Stimulated activated CD8-positive, alpha-beta memory T cell treated with anti-CD3 and anti-CD28 coated beads, Interleukin-7, amount 100 ng/mL, for 24 hours (primary cell): ENCODE measurements at places on chromosomes 1 and 21.
A peak's percentile ranks its signal among the peaks of the same experiment; 100 is the strongest.

- DNase-seq, result no peak
These were observed at the start of gene DDAH1 for GRCh38 chr1:85465099-85465785. DDAH1 (minus strand) TSS chr1:85465159; CDS start chr1:85465045, 114 bp downstream.

DNA sequence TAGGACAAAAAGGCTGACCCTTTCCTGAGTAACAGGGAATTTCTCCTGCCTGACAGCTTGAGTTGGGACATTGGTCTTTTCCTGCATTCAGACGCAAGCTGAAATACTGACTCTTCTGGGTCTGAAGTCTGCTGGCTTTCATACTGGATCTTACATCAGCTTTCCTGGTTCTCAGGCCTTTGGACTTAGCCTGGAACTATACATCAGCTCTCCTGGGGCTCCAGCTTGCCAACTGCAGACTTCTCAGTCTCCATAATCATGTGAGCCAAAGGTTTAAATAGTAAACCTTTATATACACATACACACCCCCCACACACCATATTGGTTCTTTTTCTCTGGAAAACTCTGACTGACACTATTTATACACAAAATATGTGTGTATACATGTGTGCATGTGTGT lies 59.0 kb upstream of the KCND3 start:
- no peak for DNase-seq

- DNase-seq, result no peak
These were observed 1.0 kb upstream of the EXO1 start for GRCh38 chr1:241846862-241847539.

GRCh38 chr1:169867012-169867675 lies 26.6 kb downstream of the SCYL3 start:
- no peak for DNase-seq

GRCh38 chr1:68571454-68572235 lies 74.8 kb upstream of the DEPDC1 start:
- DNase-seq, result no peak

- DNase-seq, result peak; percentile 21
These were observed at the start of gene AGMAT for GRCh38 chr1:15584489-15585363. AGMAT (minus strand) TSS chr1:15585051; CDS start chr1:15584967, 84 bp downstream.

- DNase-seq, result no peak
These were observed 14.3 kb downstream of the ADARB1 start for GRCh38 chr21:45088729-45089128.

DNA sequence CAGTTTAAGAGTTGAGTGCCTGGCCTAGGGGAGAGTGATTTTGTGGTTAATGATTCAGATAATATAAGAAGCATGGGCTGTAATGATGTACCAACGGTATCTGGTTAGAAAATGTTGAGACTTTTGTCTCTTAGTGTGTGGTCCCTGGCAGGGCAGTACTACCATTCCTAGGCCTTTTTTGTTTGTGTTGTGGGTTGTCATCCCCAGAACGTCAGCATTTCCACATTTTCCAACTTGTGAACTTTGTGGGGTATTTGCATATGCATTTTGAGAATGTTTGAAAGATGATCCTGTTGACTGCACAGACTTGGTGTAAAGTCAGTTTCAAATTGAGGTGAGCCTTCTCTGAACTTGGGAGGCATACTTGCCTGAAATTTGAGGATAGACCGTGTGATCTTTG lies 11.4 kb downstream of the NEK7 start:
- no peak for DNase-seq

GRCh38 chr1:2250721-2251281 lies 22.7 kb downstream of the SKI start:
- DNase-seq, result no peak

DNA sequence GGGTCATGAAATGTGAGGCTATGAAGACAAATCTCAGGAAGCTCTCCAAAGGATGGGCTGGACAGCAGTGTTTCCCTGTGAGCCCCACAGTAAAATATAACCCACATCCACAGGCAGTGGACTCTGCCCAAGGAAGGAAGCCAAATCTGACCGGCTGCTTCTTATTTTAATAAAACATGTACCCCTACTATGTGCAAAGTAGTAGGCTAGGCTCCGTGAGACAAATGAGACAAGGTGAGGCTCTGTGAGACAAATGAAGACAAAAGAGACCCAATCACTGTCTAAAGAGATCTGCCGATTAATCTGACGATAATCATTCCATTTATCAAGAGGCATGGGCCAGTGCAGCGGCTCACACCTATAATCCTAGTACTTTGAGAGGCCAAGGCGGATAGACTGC lies 2.1 kb downstream of the ASAP3 start:
- DNase-seq, result no peak

DNA sequence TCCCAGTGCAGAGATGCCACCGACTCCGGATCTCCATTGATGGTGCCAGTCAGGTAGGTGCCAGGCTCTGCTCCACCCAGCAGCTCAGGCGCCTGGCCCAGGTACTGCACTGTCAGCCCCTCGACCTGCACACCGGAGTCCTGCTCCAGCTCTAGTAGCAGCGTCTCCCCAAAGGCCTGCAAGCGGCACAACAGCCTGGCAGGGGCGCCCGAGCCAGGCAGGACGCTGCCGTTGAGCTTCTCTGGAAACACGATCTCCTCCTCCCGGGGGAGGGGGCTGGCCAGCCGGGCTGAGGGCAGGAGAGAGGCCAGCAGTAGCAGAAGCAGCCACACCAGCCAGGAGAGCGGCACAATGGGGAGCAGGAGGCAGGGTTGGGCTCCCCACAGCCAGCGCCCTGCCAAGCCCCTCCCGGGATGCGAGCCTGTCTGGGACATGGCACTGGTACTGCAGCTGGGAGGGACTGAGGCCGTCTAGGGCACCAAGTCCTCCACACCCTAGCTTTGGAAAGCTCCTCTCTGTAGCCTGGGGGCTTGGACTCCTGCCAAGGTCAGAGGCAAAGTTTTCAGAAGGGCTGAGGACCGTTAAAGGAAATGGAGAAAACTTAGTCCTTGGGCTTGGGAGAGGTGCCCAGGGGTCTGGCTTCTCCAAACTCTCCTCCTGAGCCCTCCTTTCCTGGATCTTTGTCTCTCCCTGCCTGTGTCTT lies 509 bp downstream of the ADAMTS4 start:
- DNase-seq, result no peak

DNA sequence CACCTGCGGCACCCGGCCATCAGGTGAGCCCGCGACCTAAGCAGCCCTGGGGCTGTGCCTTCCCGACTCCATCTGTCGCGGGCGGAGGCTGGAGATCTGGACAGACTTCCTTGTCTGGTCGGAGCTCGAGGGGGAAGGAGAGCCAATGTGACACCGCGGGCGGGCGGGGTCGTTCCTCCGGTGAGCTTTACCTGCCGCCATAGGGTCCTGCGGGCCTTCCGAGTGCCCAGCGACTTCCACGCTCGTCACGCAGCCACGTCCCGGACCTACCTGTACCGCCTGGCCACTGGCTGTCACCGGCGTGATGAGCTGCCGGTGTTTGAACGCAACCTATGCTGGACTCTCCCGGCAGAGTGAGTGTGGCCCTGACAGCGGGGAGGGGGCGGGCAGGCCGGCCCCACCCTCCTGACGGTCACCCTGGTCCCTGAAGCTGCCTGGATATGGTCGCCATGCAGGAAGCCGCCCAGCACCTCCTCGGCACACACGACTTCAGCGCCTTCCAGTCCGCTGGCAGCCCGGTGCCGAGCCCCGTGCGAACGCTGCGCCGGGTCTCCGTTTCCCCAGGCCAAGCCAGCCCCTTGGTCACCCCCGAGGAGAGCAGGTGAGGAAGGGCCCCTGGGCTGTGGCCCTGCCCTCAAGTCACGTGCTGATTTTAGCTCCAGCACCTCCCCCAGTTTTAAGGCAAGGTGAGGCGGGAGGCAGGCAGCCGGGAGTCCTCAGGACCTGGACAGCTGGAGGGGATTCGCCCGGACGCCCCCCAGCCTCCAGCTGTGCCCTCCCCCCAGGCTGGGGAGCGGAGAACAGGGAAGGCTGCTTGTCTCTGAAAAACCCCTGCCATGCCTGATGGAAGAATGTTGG lies 1.1 kb downstream of the PUSL1 start:
- DNase-seq, result no peak

DNA sequence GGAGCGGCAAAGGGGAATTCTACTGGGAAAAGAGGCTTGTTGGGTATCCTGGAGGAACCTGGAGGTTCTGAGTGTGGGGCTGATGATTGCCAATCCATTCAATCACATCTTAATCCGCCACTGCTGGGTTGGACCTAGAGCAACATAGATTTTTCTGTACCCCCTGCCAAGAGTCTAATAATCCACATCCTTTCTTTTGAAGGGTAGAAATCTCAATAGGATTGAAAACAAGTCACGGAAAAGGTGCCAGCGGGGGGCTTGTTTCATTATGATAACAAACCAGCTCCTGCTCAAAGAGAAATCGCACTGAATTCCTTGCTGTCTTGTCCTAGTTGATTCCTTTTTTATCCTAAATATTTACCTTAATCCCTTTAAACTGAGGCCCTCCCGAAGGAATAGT lies 528.5 kb downstream of the ADGRL2 start:
- DNase-seq, result no peak

DNA sequence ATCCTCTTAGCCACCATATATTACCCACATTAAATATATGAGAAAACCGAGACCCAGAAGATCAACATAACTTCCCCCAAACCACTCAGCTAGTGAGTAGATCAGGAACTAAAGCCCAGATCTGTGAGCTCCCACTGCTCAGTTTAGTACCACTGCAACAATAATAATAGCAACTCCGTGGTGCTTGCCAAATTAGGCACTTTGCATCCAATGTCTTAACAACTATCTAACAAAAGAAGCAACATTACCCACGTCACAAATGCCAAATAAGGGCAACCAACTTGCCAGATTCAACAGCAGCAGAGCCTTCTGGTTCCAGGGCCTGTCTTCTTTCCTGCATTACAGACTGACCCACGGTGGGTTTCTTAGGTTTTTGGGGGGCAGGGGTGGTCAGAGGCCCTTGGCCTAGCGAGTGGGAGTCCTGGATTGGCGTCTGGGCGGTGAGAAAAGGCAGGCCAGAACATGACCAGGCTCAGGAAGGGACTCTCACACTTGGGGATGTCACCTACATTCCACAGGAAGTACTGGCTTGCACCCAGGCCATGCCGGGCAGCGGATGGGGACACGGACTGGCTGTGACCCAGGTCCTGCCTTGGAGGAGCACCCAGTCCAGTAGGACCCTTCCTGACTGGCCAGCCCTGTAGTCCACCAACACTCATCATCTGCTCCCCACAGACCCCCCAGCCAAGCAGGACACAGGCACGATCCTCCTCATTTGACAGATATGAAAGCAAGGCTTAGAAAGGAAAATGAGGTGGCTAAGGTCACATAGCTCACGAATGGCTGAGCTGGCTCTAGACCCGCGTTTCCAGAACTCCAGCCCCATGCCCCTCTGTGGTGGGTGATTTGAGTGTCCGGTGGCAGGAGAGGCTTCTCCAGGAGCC lies 4.6 kb downstream of the HCRTR1 start:
- no peak for DNase-seq

- no peak for DNase-seq
These were observed 119.0 kb downstream of the PDE4B start for GRCh38 chr1:65911679-65912078.

- no peak for DNase-seq
These were observed 50.2 kb upstream of the CSF3R start for GRCh38 chr1:36532810-36533401.

DNA sequence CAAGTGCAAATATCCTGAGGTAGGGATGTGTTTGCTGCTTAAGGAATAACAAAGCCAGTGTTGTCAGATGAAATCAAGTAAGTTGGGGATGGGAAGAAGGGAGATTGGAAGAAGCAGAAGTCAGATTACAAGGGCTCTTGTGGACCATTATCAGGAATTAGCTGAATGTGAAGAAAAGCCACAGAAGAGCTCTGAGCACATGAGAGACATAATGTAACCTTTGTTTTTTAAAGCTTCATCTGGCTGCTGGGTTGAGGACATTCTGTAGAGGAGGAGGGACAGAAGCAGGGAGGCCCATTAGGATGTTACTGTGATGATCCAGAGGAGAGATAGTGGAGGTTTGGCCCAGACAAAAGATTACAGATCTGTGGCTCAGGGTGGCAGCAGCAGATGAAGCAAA lies 111.7 kb downstream of the DUSP10 start:
- DNase-seq, result no peak

- DNase-seq, result no peak
These were observed 23.8 kb downstream of the PTPRF start for GRCh38 chr1:43554444-43554992.

- no peak for DNase-seq
These were observed 229.0 kb downstream of the FMN2 start for GRCh38 chr1:240320659-240321058.

GRCh38 chr1:199273837-199274379 lies 635.1 kb downstream of the PTPRC start:
- no peak for DNase-seq
